ENCODE measurements at places on chromosomes 12 and 14.

- no peak for DNase-seq
Observed at GRCh38 chr14:99548871-99549515, 55.0 kb downstream of the CCDC85C start.

- no peak for DNase-seq
Observed at GRCh38 chr14:65446159-65446558, 33.6 kb downstream of the FUT8 start.

DNA sequence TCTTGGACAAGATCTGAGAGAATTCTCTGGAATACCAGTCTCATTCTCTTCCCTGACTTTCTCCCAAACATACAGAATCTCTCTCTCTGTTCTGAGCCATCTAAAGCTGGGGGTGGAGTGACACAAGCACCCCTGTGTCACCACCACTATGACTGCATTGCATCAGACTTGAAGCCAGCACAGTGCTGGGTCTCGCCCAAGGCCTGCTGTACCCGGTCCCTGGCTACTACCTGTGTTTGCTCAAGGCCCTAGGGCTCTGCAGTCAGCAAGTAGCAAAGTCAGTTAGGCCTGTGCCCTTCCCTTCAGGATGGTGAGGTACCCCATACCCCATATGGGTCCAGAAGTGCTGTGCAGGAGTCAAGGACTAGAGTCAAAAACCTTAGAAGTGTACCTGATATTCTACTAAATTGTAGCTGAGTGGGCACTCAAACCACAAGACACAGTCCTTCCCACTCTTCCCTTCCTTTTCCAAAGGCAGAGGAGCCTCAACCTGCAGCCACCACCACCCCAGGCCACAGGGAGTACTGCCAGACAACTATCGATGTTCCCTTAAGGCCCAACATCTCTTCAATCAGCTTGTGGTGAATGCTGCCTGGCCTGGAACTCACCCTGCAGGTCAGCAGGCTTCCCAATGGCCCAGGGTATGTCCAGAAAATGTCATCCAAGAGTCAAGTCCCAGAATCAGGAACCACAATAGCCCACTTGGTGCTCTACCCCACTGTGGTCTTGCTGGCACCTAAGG is 21.2 kb upstream of the RDH16 start:
- no peak for DNase-seq

DNA sequence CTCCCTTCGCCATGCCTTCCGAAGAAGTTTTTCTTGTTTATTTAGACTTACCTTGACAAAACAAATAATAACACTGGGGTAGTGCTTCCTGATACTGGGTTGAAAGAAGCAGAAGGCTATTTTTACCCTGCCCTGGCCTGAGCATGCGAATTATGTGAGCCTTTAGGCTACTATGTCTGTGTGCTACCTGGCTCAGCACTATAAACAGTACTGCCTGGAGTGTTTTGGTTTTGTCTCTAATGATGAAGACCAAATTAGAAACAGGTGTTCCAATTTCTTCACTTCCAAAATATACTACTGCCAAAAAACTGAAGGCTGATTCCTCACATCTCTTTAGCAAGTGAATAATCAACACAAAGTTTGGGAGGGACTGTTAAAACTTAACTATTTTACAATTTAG is 7.6 kb upstream of the OVCH1 start:
- no peak for DNase-seq
